ENCODE measurements at places on chromosomes 4 and X.

- peak; percentile 68 for DNase-seq
Observed at GRCh38 chr4:16687845-16688244, 210.6 kb downstream of the LDB2 start.

DNA sequence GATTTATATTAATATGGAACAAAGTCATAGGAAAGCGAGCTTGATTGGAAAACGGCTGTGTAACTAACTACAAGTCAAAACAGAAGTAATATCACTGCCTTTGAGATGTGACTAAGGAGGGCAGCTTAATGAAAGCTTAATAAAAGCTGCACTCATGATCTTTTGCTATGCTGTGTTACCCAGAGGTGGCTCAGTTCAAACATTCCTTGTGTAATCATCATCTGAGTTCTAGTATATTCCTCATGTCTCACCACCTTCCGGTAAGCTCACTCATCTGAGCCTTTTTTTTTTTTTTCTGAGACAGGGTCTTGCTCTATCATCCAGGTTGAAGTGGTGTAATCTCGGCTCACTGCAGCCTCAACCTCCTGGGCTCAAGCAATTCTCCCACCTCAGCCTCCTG is 5.0 kb downstream of the GRPEL1 start:
- no peak for DNase-seq

DNA sequence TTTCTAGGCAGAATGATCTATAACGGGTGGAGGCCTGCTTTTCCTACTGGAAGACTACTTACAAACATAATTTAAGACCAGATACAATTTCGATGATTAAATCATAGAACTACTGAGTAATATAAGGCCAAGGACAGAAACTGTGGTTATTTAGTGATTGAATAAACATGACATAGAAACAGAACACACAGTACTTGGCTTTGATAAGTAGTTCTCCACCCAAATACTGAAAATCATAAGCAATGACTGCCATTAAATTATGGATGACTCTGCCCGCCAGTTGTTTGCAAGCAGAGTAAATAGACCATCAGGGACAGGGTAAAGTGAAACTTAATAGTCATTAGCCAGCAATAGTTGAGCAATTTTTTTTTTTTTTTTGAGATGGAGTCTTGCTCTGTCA is 17.2 kb upstream of the SMIM14 start:
- DNase-seq: no peak

- DNase-seq: no peak
Observed at GRCh38 chrX:45718676-45719075, 518.0 kb upstream of the DIPK2B start.

GRCh38 chrX:10660171-10660570 is 39.8 kb upstream of the MID1 start:
- no peak for DNase-seq

DNA sequence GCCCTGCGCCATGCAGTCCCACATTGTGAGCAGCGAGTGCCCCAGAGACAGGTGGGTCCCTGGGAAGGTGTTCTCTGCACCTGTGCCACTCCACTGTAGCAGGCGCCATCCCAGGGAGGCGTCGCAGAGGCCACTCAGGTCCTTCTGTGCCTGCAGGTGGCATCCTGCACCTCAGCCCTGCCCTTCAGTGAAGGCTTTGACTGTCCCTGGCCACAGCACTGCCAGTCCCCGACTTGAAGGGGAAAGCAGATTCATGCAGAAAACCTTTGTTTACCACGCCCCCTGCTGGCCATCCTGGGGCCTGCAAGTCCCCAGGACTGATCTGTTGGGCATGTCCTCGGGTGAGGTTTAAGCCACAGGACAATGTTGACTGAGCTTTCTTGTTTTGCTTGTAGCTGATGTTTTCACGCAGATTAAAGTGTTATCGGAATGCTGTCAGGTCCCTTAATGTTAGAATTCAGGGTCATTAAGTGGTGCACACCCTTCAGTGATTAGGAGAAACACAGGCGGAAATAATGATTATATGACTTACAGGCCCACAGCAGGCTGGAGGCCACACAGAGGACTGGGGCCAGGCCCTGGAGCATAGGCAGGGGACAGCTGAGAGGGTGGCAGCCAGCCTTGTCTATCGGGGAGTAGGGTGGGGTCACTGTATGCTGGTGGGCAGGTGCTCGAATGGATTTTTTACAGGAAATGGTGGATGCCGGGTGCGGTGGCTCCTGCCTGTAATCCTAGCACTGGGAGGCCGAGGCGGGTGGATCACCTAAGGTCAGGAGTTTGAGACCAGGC is 5.0 kb downstream of the TACC3 start:
- peak; percentile 42 for DNase-seq

- DNase-seq: no peak
Observed at GRCh38 chr4:173242466-173243250, 74.0 kb downstream of the GALNT7 start.

DNA sequence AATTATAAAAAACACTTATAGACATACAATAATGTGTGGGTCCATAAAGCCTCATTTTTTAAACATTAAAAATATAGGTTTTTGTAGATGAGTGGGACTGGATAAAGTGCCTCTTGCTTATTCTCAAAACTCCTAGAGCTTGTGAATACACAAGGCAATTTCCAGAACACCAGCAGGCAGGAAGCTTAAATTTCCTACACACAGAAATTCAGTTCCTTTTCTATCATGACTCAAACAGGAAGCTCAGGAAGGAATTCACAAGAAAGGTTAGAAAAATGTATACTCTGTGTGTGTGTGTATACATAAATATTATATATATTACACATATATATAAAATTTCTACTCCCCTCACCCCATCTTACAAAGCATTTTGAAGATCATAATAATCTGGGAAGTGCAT is 11.3 kb downstream of the MAGEB6 start:
- no peak for DNase-seq

DNA sequence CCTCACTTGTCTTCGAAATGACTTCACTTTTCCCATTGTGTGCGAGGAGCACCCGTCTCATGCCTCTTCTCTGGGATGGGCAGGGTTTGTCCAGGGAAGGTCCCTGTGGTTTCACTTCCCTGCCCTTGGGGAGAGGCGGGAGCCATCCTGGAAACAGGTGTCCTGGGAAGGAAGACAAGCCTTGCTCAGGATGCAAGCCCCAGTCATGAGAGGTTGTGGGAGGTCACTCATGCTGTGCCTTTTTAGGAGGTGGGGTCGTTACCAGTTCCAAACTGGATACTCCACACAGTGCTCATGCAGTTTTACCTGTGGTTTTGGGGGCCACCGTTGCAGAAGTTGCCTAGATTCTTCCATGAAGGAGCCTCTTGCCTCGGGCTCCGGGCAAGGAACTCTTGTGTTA is 3.8 kb downstream of the RGS12 start:
- no peak for DNase-seq

- DNase-seq: peak; percentile 11
Observed at GRCh38 chrX:39477762-39478120, 620.0 kb downstream of the BCOR start.

DNA sequence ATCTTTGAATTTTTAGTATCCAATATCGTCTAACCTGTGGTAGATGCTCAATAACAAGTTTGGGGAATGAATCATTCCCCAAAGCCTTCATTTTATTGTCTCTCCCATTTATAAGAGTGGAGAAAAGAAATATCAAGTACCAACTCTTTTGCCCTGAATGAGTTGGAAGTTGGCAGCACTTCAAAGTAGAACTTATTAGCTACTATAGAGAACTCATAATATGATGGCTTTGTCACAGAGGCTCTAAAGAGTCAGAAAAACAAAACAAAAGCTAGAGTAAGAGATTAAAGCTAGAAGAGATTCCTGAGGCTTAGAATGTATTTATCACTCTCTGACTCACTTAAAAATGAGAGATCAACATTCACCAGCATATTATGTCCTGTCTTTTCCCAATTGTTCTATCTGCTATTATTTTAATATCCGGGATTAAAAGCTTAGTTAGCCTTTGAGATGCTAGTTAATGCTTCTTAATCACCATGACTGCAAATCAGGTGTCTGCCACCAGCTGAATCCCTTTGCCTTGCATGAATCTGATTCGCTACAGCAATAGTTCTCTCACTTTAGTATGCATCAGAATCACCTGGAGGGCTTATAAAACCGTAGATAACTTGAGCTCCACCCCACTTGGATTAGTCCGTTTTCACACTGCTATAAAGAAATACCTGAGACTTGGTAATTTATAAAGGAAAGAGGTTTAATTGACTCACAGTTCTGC is 77.9 kb downstream of the PALLD start:
- peak; percentile 83 for DNase-seq

DNA sequence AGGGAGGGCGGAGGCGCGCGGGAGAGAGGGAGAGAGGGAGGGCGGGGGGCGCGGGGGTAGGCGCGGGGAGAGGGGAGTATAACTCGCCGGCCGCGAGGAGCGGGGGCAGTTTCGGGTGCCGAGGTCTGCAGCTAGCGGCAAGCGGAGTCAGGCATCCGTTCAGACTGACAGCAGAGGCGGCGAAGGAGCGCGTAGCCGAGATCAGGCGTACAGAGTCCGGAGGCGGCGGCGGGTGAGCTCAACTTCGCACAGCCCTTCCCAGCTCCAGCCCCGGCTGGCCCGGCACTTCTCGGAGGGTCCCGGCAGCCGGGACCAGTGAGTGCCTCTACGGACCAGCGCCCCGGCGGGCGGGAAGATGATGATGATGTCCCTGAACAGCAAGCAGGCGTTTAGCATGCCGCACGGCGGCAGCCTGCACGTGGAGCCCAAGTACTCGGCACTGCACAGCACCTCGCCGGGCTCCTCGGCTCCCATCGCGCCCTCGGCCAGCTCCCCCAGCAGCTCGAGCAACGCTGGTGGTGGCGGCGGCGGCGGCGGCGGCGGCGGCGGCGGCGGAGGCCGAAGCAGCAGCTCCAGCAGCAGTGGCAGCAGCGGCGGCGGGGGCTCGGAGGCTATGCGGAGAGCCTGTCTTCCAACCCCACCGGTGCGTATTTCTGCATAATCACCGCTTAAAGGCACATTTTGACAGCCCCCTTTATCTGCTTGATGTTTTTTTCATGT is at the start of gene POU4F2:
TSS of gene POU4F2 (plus strand) at position 108 of the 720 bp plus-strand sequence. CDS start at position 356, 248 bp downstream.
- DNase-seq: peak; percentile 3

- DNase-seq: no peak
Observed at GRCh38 chr4:158446106-158446505, 75.6 kb upstream of the RXFP1 start.

GRCh38 chr4:184433258-184433892 is 41.0 kb downstream of the IRF2 start:
- no peak for DNase-seq

DNA sequence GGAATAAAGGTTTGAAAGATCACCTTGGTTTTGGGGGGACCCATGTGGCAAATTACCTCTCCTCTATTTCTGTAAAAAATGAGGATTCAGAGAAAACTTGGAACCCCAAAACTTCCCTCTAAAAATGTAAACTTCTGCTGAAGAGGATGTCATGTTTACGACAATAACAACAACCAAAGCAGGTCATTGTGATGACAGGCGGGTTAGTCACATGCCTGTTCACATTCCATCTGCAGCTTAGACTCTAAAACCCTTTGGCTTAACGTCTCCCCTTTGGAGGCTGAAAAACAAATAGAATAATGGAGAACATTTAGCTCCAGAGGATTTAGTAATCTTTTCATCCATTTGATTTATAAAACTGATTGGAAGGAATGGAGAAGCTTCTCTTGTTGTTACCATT is 75.0 kb upstream of the FAM9C start:
- no peak for DNase-seq

DNA sequence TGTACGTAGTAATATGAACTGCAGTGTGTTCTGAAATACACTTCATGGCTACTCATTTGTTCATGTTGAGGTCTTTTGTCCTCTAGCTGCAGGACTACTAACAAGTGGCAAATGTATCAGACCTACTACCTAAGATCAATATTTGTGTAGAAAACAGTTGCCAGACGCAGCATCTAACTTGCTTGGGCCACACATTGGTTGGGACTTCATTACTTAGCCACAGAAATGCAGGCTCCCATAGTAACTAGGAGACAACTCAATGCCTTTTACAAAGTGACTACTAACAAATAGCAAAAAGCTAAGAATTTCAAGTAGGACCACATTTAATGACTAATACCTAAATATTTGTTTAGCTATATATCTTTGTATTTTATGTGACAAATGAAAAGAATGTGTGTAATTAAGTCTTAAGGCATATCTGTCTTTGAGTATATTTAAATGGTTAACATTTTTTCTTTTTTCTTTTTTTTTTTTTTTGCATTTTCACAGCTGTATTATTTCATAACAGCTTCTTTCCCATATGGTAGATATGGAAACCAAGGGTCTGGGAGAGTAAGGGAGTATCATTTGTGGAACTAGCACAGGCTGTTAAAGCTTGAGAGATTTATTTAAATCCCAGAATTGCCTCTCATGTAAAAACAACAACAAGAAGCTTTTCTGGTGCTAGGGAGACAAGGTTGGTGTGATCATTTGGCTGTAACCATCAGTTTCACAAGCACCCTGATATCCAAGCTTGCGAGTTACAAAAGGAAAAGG is 2.7 kb downstream of the CT47C1 start:
- DNase-seq: no peak

DNA sequence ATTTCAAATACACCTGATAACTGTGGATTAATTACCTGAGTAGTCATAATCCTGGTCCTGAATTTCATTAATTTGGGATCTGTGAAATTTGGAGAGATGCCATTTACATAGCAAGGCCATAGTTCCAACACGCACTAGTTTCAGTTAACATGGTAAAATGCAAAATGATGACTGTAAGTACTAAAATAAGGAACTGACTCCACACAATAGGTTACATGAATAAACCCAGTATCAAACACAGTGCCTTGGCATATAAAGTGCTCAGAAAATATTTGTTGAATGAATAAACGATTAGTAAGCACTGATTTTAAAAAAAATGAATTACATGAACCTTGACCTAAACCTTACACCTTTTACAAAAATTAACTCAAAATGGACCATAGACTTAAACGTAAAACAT is 9.0 kb downstream of the FBXO8 start:
- no peak for DNase-seq

DNA sequence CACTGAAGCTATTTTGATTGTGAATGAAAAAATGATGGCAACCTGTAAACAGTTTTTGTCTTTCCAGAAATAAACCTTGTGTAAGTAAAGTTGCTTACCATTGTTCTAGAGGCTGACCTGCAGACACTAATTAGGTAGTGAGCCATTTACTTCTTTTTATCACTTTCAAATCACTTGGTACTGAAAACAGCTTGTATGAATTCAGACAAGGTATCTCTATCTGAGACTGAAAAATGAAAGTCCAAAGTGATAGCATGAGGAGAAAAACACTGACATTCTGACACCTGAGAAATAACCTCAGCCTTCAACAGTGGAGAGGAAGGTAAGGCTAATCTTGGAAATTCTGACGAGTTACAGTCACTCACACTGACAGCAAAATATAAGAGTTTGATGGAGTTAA is 238.8 kb downstream of the GPC3 start:
- no peak for DNase-seq

GRCh38 chr4:52633846-52634245 is 25.3 kb downstream of the USP46 start:
- DNase-seq: no peak

GRCh38 chrX:11346121-11346682 is 53.0 kb downstream of the AMELX start:
- DNase-seq: no peak

DNA sequence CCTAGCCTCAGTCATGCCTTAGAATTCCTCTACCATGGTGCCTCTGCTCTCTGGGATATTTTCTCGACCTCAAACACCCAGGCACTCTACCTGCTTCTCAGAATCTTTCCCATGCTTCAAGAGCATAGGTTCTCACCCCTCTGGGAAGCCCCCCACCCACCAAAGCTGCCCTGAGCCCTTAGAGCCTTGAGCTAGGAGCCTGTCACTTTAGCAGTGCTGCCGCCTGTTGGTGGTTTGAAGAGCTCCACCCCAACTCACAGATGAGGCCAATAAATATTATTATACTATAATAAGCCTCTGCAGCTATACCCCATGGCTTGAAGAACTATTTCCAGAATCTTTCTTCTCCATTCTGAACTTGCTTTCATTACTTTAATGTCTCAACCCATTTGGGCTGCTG is 109.7 kb downstream of the RTL5 start:
- no peak for DNase-seq
